ENCODE measurements at places on chromosomes 4 and X.
A peak's percentile ranks its signal among the peaks of the same experiment; 100 is the strongest.

- DNase-seq = no peak
Measured at GRCh38 chr4:3862640-3863420, 96.6 kb downstream of the ADRA2C start.

GRCh38 chrX:154486396-154487207 is at the start of gene UBL4A:
TSS of gene UBL4A (minus strand) at chrX:154486615. CDS start at chrX:154486584, 31 bp downstream.
- no peak for DNase-seq

GRCh38 chrX:17496407-17496806 is 121.4 kb downstream of the NHS start:
- no peak for DNase-seq

DNA sequence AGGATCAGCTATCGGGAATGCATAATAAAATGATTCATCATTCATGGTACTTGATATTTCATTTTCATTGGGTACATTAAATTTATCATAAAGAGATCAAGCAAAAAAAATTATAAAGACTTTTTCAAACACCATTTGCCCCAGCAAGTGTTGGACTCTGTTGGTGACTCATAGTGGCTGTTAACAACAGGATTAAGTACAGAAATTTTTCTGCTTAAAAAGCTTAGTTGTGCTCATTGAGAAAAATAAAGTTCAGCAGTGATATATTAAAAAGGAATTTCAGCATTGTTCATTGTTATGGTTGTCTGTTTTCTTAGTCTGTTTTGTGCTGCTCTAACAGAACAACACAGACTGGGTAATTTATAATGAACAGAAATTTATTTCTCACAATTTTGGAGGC is 86.2 kb upstream of the PCDH10 start:
- no peak for DNase-seq

DNA sequence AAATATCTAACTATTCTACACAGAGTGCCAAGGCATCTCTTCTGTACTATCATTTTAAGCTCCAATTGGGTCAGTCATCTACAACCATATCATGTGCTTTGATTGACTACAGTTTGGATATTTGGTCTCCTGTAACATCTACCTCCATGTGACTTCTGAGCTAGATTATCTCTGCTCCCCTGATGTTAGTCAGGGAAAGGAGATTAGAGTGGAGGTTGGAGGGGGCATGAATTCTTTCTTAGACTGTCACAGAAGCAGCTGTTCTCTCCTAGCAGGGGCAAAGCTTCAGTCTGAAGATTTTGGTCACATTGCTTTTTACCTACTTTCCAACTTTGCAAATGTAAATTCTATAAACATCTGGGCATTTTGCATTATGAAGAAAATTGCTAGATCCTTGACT is 62.6 kb upstream of the C4orf54 start:
- no peak for DNase-seq

DNA sequence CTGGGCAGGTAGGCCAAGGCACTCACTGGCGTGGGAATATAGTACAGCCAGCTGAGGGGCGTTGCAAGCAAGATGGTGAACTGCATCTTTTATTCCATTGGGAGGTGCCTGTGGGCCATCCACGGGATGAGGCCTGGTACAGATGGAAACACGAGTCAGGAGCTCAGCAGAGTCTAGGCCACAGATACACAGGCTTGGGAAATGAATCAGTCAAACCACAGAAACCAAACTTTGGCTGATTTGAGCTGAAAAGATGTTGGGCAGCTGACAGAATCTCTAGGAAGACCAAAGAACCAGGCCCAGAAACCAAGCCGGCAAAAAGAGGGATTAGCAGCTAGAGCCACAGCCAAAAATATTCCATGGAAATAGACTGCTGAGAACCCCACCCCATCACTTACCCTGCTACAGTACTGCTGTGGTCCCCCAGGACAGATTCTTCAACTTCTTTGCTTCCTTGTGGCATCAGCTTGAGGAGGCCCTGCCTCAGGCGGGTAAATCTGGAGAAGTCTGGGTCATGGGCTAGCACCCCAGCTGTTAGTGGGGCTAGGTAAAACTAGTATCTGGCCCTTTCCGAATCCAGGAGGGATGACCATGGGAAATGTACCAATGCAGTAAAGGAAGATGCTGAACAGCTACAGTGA is 75.4 kb downstream of the TMEM131L start:
- DNase-seq = no peak

DNA sequence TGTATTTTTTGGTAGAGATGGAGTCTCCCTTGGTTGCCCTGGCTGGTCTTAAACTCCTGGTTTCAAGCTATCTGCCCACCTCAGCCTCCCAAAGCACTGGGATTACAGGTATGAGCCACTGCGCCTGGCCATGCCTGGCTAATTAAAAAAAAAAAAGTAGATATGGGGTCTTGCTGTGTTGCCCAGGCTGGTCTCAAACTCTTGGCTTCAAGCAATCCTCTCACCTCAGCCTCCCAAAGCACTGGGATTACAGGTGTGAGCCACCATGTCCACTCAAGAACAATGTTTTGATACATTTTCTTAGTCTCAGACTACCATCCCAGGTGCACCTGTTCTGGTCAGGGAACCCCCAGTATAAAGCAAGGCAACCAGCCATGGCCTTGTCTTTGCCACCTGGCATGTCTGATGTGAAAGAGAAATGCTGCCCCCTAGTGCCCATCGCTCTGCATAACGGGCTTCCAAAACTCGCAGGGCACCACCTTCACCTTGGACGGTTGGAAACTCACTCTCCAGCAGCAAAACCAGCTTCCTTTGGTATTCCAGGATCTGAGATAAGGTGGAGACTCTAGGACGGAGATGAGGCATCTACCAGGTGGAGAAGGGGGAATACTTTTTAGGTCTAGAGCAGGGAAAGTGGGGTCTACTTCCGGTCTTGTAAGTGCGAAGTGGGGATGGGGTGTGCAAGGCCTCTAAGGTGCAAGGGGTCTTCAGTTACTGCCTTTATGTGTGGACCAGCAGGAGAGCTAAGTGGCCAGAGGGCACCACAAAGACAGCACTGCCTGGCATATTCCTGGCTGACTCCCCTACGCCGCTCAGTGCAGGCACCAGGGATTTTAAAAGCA is 47.7 kb upstream of the AFAP1 start:
- DNase-seq = peak; percentile 60

GRCh38 chr4:174873931-174874330 is 44.2 kb upstream of the ADAM29 start:
- no peak for DNase-seq

- no peak for DNase-seq
Measured at GRCh38 chr4:73421708-73422457, 14.1 kb upstream of the AFP start.

DNA sequence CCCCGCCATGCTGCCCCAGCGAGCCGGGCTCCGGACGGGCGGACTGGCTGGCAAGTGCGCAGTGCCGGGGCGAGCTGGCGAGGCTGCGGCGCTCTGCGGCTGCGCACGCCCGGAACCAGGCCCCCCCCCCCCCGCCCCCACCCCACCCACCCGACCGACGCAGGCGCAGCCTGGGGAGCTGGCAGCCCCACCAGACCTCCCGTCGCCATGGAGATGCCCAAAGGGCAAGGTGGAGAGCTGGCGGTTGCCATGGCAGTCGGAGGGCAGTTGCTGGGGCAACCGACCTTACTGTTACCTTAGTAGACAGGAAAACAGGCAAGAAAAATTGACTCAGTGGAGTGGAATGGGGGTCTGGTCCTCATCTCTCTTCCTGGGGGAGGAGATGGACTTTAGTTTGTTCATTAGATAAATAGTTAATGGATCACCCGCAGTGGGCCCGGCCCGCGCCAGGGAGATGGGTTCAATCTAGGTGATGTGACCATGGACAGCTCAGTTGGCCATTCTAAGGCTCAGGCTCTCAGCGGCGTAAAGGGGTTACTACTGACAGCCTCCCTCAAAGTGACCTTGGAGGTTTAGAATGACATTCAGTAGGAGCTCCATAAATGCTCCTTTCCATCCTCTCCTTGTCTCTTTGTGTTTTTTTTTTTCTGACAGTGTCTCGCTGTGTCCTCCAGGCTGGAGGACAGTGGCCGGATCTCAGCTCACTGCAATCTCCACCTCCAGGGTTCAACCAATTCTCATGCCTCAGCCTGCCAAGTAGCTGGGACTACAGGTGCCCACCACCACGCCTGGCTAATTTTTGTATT is at the start of gene PCSK1N:
Gene PCSK1N, minus strand, starts transcription at position 87 of the 806 bp plus-strand sequence. Its CDS starts 78 bp downstream, at position 9.
- no peak for DNase-seq

GRCh38 chrX:126719208-126719607 is 100.3 kb upstream of the PRR32 start:
- no peak for DNase-seq

- DNase-seq = no peak
Measured at GRCh38 chr4:55837903-55838302, 15.5 kb upstream of the EXOC1 start.

DNA sequence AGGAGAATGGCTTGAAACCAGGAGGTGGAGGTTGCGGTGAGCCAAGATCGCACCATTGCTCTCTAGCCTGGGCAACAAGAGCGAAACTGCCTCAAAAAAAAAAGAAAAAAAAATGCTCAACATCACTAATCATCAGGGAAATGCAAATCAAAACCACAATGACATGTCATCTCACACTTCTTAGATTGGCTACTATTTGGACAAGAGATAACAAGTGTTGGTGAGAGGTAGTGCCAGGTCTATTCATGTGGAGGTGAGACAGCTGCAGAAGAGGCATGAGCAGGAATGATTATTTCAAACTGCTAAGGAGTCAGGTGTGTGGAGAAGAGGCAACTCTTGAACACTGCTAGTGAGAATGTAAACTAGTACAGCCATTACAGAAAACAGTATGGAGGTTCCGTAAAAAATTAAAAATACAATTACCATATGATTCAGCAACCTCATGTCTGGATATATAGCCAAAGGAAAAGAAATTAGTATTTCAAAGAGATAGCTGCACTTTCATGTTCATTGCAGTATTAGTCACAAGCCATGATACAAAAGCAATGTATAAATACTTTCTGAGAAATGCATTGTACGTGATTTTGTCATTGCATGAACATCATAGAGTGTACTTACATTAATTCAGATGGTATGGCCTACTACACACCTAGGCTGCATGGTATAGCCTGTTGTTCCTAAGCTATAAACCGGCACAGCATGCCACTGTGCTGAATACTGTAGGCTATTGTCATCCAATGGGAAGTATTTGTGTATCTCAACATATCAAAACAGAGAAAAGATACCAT is 75.3 kb downstream of the TMEM144 start:
- no peak for DNase-seq

GRCh38 chr4:4787421-4787820 is 72.0 kb upstream of the MSX1 start:
- DNase-seq = no peak
